ENCODE measurements at places on chromosomes 4 and X.

DNA sequence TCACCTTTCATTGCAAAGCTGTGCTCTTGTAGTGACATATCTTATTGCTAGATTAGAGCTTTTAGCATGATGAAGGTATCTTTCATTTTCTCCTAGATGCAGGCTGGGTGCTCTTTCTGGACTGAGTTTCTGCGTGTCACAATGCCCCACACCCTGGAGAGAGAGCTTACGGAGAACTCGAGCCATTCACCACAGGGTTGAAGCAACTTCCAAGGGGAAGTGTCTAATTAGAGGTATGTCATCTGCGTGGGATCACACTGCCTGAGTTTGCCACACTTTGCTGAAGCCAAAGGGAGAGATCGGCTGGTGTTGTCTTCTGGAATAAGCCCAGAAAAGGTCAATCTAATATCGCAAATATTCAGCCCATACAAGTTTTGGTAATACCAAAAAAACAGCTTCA, 179.3 kb upstream of the MBNL3 start:
- DNase-seq: no peak

DNA sequence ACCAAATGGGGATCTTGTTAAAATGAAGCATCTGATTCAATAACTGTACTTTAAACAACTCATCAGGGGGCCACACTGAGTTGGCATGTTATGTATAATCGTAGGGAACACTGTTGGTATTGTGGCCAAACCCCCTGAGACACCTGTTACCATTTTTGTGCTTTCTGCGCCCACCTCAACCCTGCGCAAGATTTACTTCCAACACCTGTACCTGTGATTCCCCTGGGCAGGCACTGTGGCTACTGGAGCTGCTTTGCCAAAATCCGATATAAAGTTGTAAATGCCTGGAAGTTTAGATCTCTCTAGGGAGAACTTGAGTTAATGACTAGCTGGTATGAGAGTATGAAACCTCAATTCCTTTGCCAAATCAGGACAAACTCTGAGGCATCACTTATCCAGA, 259.8 kb upstream of the ATOH1 start:
- no peak for DNase-seq

- DNase-seq: no peak
Observed at GRCh38 chrX:27815209-27815608, 7.4 kb downstream of the MAGEB10 start.

DNA sequence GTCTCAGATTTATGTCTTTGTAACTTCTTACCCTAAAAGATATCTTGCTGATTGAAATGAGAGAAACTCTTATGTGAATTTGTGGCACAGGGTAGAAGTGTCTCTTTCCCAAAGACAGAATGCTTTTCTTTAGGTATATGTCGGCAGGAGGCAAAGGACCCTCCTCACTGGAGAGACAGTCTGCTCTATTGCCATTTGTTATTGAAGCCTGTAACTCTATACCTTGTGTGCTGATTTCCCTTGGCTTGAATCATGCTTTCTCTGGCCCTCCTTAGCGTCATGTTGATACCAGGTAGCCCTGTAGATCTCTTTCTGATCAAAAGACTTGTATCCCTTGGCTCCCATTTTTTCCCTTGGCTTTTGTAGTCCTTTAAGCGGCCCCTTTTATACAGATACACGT, 284.3 kb downstream of the CXXC4 start:
- no peak for DNase-seq

GRCh38 chrX:102714994-102715393, 2.7 kb downstream of the GPRASP2 start:
- DNase-seq: no peak

- no peak for DNase-seq
Observed at GRCh38 chrX:9670136-9670814, 95.4 kb downstream of the GPR143 start.

DNA sequence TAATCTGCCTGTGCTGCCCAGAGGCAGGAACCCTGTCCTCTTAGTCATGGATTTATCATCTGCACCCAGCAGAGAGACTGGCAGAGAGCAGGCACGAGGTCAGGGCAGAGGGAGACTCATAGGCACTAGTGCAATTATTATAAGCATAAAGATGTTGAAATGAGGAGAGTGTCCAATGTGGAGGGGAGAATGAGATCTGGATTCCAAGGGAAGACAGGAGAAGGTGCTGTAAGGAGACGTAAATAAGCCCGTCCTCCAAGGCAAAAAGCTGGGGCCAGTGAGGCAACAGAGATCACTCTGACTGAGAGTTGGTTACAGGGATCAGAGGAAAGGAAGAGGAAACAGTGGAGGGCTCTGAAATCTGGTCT, 406.2 kb downstream of the MAPK10 start:
- DNase-seq: no peak

DNA sequence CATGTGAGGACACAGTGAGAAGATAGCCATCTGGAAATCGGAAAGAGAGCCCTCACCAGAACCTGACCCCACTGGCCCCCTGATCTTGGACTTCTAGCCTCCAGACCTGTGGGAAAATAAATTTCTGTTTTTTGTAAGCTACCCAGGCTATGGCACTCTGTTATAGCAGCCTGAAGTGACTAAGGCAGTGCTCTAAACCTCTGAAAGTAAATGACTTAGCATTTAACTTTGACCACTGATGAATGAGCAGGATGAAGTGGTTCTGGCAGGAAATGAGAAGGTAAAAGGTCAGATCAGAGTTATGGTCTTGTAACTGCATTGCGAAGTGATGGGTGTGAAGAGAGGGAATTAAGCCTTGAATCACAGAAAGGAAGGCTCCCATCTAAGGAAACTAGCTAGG, 17.0 kb downstream of the GPAT3 start:
- DNase-seq: no peak

GRCh38 chr4:90544532-90545045, 417.4 kb downstream of the CCSER1 start:
- no peak for DNase-seq
